Spleen (tissue), 13 donors: ENCODE measurements at places on chromosomes 3 and 15.

- no peak for DNase-seq
Observed at GRCh38 chr15:57752436-57752835, 45.9 kb downstream of the POLR2M start.

DNA sequence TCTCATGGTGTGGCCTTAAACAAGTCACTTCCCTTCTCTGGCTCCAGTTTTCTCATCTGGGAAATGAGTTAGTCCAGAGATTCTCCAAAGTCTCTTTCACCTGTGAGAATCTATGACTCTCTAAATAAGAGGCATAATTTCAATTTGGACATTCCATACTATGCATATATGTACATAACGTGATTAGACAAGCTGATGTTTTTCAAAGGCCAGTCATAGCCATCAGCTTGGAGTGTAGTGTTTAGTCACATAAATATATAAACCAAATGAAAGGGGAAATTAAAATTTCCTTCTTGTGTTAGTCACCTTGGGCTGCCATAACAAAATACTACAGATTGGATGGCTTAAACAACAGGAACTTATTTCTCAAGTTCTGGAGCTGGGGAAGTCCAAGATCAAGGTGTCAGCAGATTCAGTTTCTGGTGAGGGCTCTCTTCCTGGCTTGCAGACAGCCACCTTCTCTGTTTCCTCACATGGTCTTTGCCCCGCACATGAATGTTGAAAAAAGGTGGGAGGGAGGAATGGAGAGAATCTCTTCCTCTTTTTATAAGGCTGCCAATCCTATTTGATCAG lies 19.4 kb downstream of the TMEM41A start:
- DNase-seq = no peak

GRCh38 chr3:8223766-8224165 lies 277.9 kb upstream of the LMCD1 start:
- DNase-seq = no peak

DNA sequence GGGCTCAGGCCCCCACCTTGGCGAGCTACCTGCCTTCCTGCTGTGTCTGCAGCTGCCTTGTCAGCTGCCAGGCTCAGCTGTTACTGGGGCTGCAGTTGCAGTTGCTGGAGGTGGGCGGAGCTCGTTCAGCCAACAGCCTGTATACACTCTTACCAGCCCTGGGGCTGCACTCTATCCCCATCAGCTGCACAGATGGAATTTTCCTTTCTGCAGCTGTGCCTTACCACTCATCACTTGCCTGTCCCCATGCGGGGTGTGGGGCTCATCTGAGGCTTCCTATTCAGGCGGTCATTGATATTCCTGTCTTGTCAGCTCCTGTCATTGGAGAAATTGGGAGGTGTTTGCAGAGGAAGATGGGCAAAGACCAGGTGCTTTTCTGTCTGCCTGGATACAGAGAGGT lies 9.1 kb upstream of the SYN2 start:
- DNase-seq = no peak

DNA sequence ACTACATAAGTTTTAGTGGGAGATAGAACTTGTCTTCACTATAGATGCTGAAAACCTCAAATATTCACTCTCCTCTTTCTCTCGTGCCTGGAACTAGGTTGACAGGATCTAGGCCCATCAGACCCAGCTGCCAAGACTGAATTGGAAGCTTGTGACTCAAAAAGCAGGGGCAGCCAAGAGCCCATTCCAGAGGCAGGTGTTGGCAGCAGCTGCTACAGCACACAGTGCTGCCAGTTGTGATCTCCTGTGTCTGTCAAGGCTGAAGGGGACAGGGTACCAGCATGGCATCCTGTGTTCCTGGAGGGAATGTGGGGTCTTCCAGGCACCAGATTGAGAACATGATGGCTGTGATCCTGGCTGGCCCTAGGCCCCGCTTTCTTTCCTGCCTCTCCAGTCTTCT lies 92.5 kb upstream of the MB21D2 start:
- DNase-seq = no peak
